ENCODE measurements at places on chromosomes 12 and 14.
A peak's percentile ranks its signal among the peaks of the same experiment; 100 is the strongest.

DNA sequence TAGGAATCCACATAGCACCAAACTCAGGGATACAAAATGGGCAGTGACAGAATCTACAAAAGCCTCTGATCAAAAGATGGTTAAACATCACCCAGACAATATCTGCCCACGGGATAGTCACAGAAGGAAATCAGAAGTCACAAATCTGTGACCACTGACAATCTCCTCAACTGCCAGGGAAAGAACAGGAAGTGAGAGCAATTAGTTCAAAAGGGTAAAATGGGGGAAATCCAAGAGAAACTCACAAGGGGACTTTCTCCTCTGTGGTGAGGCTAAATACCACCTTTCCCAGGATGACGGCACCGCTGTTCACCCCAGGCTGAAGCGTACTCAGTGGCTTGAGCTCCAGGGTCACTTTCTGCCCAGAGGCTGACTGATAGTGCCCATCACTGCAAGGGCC is 10.7 kb downstream of the TTC5 start:
- no peak for DNase-seq

DNA sequence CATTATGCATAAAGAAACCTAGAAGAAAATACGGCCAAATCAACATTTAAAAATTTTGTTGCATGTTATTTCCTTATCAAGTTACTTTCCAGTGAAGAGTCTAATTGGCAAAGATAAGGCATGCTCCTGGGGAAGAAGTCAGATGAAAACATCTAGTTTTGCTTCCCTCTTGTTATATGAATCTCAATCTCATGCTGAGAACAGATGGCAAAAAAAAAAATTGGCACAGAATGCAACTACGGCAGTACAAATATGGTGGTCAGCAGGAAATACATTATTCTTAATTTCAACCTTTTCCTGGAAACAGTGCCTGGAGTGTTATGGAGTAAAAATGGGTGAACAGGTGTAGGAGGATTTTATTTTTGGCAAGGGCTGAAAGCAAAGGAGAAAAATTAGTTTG is 32.8 kb downstream of the HECTD4 start:
- no peak for DNase-seq

DNA sequence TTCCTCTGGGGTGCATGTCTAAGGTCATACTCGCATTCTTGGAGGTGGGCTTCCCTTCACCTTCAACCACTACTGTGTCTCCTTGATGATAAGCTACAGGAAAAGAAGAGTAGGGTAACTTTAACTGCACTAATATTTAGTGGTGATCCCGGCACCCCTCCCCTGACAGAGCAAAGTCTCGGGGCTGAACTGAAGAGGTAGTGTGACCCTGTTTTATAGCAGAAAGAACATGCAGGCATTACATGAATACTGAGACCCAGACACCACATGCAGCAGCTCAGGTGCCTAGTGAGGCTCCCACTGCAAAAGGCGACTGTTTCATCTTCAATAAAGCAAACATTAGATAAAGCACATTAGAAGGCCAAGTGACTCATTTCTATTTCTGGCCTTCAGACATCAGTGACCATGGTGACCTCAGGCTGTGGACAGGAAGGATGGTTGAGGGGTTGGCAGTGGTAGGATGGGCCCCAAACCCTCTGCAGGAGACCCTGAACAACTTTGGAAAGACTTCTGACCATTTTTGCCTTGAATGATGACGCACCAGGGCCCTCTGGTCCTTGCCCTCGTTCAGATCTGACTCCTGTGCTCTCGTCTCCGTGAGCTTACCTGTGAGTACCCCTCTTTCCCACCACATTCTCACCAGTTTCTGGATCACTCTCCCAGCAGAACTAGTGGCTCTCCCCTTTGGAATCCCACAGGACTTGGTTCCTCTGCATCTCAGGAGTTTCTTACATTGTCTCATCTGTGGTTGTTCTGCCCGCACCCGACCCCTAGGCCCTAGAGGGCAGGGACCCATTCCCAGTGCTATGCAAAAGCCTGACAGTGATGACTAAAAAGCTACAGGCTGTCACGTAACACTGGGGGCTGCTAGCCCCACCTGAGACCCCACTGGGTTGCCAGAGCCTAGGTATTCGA is 23.8 kb upstream of the JPH4 start:
- no peak for DNase-seq

DNA sequence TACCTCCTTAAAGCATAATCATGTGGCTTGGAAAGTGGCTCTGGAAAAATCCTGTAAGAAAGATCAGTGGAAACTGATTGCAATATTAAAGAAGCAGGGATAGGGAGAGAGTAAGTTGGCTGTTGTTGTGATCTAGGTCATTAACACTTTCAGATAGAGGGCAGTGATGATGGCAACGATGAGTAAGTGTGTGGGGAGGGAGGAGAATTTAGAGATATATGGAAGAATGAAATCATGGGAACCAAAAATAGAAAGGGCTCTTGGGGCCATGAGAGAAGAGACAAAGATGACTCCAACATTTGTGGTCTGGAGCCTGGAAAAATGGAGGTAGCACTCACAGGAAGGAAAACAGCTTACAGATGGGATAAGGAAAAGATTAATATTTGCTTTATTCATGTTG is 23.3 kb downstream of the SNRPF start:
- DNase-seq = peak; percentile 73
